ENCODE measurements at places on chromosomes 5 and 9. TPM values are rescaled to one million over a fixed set of nuclear protein-coding genes. Genes with fewer than 3 reads are reported as not detected.

RAI14 gene
- total RNA-seq = 66.0 TPM

ORM2 gene
- total RNA-seq = not detected

PCDHB7 gene
- 6.9 TPM for total RNA-seq

HSD17B3 gene
- total RNA-seq = not detected

ANKRD31 gene
- total RNA-seq = not detected

CCL27 gene
- not detected for total RNA-seq

CDH9 gene
- total RNA-seq = not detected

- DNase-seq = no peak
These were observed 10.4 kb upstream of the DNAJA1 start for GRCh38 chr9:33014665-33015014.

DNA sequence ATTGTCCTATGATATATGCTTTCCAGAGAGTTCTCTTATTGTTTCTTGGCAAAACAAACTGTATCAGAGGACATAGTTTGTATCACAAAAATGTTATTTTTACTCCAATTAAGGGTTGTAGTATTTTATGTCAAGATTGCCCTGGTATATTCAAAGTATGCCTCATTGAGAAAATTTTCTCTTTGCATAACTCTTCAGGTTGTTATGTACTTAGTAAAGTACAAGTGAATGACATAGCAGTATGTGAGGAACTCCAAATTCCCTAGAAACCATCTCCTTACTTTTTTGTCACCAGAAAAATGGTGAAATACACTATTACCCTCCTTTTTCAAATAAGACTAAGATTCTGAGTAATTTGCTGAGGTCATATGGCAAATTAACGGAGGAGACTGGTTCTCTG, 355.3 kb downstream of the NFIB start:
- no peak for DNase-seq

GRCh38 chr9:95498641-95499040, 18.1 kb downstream of the PTCH1 start:
- no peak for DNase-seq

GRCh38 chr9:35338561-35339274, 151.2 kb upstream of the RUSC2 start:
- no peak for DNase-seq

- DNase-seq = no peak
These were observed 122.8 kb upstream of the PUM3 start for GRCh38 chr9:2966565-2967300.

DNA sequence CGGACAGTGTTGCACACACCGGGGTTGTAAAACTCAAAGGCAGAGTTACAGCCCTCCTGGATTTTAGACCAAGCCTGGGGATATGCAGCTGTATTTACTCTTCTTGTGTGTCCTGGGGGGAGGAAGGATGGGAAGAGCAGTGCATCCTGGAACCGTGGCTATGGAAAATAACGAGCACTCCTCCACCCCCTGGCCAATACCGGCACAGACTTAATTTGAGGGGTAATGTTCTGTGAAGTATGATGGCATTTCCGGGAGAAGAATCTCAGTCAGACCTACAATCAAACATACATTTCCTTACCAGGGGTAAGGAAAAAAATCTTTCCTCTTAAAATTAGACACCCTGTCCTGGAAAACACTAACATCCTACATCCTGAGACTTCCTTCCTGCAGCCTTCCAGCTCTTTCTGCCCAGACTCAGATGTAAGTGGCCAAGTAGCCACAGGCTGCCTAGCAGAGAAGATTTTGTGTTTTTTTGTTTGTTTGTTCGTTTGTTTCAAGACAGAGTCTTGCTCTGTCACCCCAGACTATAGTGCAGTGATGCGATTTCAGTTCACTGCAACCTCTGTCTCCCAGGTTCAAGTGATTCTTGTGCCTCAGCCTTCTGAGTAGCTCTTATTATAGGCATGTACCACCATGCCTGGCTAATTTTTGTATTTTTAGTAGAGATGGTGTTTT, 11.0 kb upstream of the ERMP1 start:
- peak; percentile 20 for DNase-seq

DNA sequence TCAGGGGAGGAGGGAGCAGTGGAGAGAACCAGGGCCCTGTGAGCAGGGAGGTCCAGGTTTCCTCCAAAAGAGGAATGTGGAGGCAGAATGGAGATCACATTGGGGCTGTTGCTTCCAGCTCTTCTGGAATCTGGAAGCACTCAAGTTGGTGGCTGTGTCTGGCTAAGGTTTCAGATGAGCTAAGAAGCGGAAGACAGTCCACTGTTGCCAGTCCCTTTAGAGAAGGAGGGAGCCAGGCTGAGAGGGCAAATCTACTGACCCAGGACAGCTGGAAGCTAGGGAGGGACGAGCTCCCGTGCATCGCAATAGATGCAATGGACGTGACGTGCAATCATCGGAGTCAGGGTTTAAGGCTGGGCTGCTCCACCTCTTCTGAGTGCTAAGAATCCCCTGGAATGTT, 71.2 kb downstream of the TENT4A start:
- DNase-seq = no peak

GRCh38 chr9:18324928-18325745, 148.8 kb upstream of the ADAMTSL1 start:
- DNase-seq = no peak

- DNase-seq = no peak
These were observed 28.6 kb upstream of the NR5A1 start for GRCh38 chr9:124535846-124536245.
